Stimulated activated memory B cell treated with anti-CD40 and anti-IgM and Interleukin-4, amounts not matched to agents 10 μg/mL and 1 μg/mL and 100 μg/mL, for 72 hours (primary cell): ENCODE measurements at places on chromosomes 3 and 15.

DNA sequence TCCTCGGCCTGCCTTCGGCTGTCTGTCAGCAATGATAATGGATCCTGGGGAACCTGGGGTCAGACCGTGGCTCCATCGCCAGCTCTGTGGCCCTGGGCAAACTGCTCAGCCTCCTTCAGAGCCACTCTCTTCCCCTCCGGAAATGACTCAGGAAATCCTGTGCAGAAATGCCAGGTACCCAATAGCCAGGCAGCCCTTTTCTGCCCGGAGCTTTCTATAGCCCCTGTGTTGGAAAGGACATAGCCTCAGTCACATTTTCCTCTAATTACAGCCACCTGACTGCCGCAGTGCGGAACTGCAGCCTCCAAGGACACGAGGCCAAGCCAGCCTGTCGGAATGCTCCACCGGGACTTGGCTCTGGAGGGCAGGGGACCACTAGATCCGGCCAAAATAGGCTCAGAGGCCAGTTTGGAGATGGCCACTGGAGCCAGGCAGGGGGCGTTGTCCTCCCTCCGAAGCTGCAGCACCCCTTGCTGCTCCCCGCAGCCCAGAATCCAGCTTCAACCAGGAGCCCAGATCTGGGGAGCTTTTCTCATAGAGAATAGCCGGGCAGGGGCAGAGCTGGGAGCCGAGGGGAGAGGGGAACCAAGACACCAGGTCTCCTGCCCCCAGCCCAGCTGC, 11.6 kb upstream of the ZXDC start:
- no peak for ATAC-seq

DNA sequence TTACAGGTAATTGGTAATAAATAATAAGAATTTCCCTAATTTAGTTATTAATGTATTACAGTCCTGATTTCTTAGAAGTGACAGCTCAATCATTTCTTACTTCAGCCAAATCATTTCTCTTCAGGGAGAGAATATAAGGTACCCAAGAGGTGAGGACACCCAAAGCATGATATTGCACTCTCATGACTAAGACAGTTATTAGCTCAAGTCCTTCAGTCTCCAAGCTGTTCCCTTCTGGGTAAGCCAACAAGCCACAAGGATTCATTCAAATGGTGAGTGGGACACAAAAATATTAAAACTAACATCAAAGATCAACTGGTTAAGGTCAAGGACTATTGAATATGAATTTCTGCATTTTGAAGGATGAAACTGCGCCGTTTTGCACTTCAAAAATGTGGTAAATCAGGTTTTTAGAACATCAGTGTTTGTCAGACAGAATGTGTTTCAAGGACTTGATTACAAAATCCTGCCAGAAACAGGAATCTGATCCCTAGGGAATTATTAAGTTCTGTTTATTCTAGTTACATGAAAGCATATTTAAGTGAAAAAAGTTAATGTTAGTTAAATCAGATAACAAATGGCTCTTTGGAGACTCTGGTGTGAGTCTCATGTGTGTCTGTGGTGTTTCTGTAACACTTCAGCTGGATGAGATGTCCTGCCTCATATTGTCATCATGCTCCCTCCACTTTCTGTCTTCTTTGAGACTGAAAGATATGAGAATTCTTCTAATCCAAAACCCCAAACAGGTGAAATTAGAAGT, 101.7 kb upstream of the COL8A1 start:
- no peak for ATAC-seq

DNA sequence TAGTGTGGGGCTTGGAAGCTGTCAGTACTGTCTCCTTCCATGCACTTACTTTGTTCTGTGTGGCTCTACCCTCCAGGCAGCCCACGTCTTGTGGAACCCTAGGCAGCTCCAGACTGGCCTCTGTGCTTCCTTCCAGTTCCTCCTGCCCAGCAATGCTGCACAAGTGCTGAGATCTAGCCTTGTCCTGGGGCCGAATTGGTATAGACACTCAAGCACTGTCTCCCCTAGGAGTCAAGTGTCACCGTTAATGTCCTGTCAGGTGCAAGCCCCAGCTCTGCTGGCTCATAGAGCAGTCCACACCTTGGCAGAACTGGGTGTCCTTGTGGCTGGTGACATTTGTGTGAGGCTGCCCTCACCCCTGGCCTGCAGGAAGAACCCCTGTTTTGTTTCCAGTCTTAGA, 130.1 kb downstream of the EEFSEC start:
- ATAC-seq: no peak

- ATAC-seq: no peak
These were observed 4.1 kb downstream of the FILIP1L start for GRCh38 chr3:100110162-100110561.

DNA sequence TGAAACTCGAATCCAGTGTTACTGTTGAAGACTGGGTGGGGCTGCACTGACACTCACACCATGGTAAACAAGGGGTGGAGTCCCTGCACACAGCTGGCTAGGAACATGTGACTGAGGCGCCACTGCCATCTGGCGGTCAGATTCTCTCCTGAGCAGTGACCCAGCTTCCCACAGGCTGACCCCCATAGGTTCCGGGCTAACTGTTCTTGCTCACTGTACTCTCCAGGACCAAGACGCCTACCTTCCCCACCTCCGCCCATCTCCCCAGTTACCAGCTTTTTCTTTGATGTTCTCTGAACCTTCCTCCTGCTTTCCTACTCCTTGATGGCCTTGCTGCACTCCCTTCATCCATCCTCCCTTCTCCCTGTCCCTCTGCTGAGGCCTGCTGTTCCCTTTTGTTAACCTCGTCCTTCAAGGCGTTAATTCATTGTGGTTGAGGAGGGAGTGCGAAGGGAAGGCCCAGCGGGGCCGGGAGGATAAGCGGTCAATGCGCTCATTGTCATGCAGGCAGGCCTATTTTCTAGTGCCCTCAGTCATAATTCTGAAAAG, 115.2 kb downstream of the ATP8B4 start:
- peak; percentile 98 for ATAC-seq
